ENCODE measurements at places on chromosomes 13 and 19. TPM values are rescaled to one million over a fixed set of nuclear protein-coding genes. Genes with fewer than 3 reads are reported as not detected.
A peak's percentile ranks its signal among the peaks of the same experiment; 100 is the strongest.

Gene ZNF560
- not detected for total RNA-seq

Gene TTC9B
- total RNA-seq = not detected

Gene SPIB
- 0.11 TPM for total RNA-seq

DNA sequence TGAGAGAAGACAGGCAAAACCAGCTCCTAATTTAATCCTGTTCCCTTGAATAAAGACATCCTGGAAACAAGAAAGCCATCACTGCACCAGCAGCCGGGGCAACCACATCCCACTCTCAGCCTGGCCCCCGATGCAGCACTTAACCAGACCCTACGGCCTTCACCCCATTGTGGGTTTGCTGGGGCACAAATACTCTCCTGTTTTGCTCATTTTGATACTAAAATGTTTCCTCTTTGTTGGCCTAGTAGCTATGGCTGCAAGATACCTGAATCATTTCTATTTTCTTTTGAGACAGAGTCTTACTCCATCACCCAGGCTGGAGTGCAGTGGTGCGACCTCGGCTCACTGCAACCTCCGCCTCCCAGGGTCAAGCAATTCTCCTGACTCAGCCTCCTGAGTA lies 28.4 kb downstream of the ANKRD27 start:
- H3K4me1 ChIP-seq = no peaks in the 10 kb centered on the region
- H3K27me3 ChIP-seq = no peaks in the 10 kb centered on the region
- no peak overlapping the region for H3K27ac ChIP-seq
- no peak overlapping the region for H3K4me3 ChIP-seq

- H3K4me1 ChIP-seq = no peaks in the 10 kb centered on the region
- H3K4me3 ChIP-seq = no peak overlapping the region
- DNase-seq = no peak
These were observed 6.0 kb upstream of the KPTN start for GRCh38 chr19:47490031-47490430.

GRCh38 chr19:17511724-17512573 lies 500 bp downstream of the PGLS start:
- H3K4me1 ChIP-seq = no peaks in the 10 kb centered on the region
- DNase-seq = peak; percentile 92
- peak overlapping the region; percentile 86 for H3K4me3 ChIP-seq
- H3K36me3 ChIP-seq = peaks cover 8% of the 10 kb centered on the region
- no peaks in the 10 kb centered on the region for H3K27me3 ChIP-seq

DNA sequence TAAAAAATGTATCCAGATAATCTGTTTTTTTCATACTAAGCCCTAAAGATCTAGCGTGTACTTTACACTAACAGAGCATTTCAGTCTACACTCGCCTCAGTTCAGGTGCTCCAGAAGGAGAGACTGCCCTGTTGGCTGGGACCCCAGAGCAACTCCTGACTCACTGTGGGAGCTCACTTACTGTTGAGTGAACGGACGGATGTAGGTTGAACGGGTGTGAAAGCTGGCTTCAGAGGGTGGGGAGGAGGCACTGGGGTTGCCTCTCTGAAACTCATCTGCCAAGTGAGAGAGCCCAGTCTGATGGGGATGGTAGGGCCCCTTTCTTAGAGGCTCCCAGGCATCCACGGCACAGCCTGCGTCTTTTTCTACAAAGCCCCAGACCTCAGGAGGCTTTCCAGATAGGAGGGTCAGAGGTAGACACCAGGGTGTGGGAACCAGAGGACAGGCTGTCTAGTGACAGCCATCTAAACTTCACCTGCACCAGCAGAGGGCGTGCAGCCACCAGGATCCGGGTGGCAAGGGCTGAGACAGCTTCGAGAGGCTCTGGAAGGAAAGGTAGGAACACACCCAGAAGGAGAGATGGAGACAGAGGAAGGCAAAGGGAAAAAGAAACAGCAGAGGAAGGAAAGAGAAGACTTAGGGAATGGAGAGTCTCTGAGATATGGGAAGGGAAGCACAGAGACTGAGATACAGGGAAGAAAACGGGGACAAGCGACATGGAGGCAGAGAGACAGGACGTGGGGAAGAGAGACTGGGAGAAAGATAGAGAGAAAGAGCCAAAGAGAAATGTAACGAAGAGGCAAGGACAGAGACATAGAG lies 3.7 kb downstream of the KASH5 start:
- H3K27me3 ChIP-seq = peaks cover 9% of the 10 kb centered on the region
- H3K36me3 ChIP-seq = no peaks in the 10 kb centered on the region
- H3K4me3 ChIP-seq = no peak overlapping the region
- no peak overlapping the region for H3K27ac ChIP-seq

DNA sequence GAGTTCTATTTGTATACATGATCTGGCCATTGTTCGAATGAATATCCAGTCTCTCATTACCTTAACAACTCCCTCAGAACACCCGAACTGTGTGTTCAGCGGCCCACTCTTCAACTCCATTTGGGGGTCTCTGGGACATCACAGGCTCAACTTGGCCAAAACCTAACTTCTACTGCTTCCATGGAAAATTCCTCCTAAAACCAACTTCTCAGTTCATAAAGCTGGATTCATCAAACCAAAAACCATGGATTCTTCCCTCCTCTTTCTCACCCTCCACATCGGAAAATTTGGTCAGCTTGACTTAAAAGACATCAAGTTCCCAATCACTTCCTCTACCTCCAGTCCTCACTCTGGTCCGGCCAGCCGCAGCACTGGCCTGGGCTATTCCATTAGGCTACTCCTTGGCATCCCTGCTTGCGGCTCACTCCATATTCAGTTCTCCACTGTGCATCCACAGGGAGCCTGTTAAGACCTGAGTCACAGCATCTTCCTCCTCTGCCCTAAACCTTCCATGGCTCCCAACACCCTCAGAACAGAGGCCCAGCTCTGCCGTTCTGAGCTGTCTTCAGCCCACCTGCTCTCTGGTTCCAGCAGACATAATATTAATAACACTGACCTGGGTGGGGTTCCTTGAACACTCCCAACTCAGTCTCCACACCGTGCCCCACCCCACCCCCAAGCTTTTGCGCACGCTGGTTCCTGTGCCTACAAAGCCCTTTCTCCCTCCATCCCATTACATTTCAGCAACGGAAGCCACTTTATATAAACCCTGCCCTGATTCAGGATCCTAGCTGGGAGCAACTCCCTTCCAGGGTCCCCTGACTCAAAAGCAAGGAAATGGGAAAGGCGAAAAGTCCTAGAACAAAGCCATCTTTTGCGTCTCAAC lies 1.1 kb downstream of the ZNF792 start:
- DNase-seq = peak; percentile 54
- H3K4me3 ChIP-seq = peak overlapping the region; percentile 99
- H3K27me3 ChIP-seq = no peaks in the 10 kb centered on the region

DNA sequence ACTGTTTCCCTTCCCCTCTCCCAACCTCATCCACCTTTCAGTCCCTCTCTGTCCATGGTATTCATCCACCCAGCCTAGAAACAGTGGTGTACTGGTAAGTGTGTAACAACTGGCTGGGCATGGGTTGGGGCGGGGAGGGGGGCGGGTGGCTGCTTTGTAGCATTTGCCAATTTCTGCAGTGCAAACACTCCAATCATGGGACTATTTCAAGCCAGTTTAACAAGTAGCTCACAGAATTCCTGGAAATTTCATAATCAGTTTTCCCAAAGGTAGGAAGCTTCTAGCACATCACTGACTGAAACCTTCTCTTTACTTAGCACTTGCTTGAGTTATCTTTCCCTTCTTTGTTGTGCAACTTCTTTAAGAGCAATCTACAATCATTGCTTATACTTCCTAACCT lies 100.8 kb upstream of the WASF3 start:
- no peak overlapping the region for H3K4me3 ChIP-seq
- H3K27ac ChIP-seq = no peak overlapping the region
- H3K4me1 ChIP-seq = no peaks in the 10 kb centered on the region
- H3K36me3 ChIP-seq = no peaks in the 10 kb centered on the region
- peaks cover 6% of the 10 kb centered on the region for H3K27me3 ChIP-seq

GRCh38 chr19:34979819-34980640 lies 16.0 kb upstream of the ZNF792 start:
- no peaks in the 10 kb centered on the region for H3K4me1 ChIP-seq
- no peak overlapping the region for H3K4me3 ChIP-seq

DNA sequence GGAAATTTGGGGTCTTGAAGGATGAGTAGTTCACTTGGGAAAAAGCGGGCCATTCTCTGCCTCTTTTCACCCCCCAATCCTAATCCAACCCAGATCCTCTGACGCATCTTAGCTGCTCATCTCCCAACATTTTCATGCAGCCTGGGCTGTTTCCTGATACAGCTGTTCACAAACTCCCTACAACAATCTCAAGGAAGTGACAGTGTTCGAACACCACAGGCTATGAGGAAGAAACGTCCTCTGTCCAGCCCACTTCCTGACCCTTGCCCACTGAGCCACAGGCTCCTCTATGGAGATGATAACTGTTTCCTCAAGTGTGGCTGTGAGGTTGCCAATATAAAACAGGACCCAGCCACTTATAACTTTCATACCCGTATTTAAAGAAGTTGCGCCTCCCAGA lies 16.2 kb downstream of the LMTK3 start:
- no peaks in the 10 kb centered on the region for H3K4me1 ChIP-seq
- peaks cover 5% of the 10 kb centered on the region for H3K27me3 ChIP-seq
- no peak overlapping the region for H3K4me3 ChIP-seq
- H3K36me3 ChIP-seq = no peaks in the 10 kb centered on the region

GRCh38 chr13:65034266-65034665 lies 2195.9 kb downstream of the PCDH9 start:
- H3K4me3 ChIP-seq = no peak overlapping the region
- no peak for DNase-seq
- H3K27me3 ChIP-seq = no peaks in the 10 kb centered on the region

- H3K27me3 ChIP-seq = peaks cover 15% of the 10 kb centered on the region
- no peak overlapping the region for H3K4me3 ChIP-seq
- DNase-seq = peak; percentile 85
- peaks cover 10% of the 10 kb centered on the region for H3K4me1 ChIP-seq
- H3K36me3 ChIP-seq = no peaks in the 10 kb centered on the region
These were observed 20.3 kb downstream of the LYL1 start for GRCh38 chr19:13082192-13083007.

All from endodermal cell (in vitro differentiated cells).